ENCODE measurements at places on chromosomes 13 and 19.

DNA sequence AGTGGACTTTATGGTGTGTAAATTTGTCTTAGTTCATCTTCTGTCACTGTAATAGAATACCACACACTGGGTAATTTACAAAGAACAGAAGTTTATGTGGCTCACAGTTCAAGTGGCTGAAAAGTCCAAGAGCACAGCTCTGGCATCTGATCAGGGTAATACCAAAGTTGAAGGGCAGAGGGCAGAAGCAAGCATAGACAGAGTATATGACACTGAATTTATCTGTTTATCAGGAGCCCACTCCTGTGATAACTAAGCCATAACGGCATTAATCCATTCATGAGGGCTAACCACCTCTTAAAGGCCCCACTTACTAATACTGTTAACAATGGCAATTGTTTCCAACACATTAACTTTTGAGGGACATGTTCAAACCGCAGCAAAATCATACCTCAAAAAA, 4.0 kb upstream of the RFXAP start:
- peak; percentile 7 for DNase-seq

- DNase-seq = no peak
Measured at GRCh38 chr13:112902101-112902651, 66.8 kb upstream of the MCF2L start.

DNA sequence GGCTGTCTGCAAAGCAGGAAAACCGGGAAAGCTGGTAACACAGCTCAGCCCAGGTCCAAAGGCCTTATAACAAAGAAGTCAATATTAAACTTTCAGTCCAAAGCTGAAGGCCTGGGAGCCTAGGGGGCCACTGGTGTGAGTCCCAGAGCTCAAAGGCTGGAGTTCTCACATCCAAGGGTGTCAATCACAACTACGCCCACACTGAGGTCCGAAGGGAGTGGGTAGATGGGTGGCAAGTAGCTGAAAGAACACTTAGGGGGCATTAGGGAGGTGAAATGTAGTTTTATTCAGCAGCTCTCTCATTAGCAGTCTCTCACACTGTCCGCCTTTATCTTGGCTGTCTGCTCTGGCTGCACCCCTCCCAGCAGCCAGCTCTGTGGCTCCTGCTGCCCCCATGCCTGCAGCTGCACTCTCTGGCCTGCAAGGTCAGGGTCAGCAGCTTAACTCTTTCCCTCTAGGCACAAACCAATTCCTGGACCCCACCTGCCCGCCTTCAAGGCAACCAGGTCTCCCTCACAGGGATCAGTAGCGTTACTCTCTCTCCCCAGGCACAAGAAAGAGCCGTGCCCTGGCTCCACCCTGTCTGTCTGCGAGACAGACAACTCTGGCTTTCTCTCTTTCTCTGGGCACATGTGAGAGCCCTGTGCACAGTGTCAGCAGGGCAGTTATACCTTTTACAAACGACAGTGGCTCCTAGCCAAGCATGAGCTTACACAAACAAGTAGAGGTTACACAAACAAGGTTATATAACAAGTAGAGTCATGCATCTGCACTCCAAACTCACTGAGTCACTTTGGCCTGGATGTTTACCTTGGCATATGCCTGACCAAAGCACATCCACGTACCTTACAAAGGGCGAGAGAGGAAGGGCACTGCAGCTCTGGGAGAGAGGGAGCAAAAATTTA, 249.4 kb upstream of the PCDH20 start:
- peak; percentile 83 for DNase-seq

- DNase-seq = no peak
Measured at GRCh38 chr13:83995930-83996329, 113.7 kb upstream of the SLITRK1 start.

GRCh38 chr13:19573120-19573716, 11.9 kb upstream of the TPTE2 start:
- DNase-seq = no peak

DNA sequence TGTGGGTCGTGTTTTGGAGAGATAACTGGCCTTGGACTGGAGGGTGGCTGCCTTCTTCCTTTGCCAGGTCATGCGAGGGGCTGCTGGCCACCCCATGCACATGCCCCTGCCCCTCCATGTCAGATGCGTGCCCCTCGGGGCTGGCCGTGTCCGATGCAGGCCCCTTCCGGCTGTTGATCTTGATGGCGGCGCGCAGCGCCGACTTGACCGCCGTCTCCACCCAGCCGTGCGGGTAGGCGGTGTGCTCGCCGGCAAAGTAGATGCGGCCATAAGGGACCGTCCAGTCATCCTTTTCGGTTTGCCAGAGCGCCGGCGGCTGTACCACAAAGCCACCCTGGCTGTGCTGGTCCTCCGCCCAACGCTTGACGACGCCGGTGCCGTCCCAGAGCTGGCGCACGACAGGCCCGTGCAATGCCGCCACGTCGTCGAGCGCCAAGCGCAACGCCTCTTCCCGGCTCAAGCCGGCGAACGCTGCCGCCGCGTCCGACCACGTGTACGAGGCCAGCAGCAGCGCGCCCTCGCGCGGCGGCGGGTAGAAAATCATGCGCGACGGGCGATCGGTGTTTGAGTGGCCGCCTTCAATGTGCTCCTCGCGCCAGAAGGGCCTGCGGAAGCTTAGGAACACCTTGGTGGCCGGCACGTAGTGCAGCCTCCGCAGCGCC, 6.9 kb downstream of the IL4I1 start:
- DNase-seq = no peak

DNA sequence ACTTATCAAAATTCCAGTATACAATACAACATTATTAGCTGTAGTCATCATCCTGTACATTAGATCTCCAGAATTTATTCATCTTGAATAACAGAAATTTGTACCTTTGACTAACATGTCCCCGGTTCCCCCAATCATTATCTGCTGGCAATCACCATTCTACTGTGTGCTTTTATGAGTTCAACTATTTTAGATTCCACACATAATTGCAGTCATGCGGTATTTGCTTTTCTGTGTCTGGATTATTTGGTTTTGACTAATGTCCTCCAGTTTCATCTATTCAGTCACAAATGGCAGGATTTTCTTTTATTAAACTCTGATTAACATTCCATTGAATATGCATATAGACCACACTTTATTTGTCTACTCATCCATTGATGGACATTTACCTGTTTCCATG, 530.7 kb upstream of the SLITRK1 start:
- no peak for DNase-seq

- DNase-seq = no peak
Measured at GRCh38 chr19:15250640-15250993, 18.4 kb upstream of the EPHX3 start.

GRCh38 chr13:41426047-41426446, 31.3 kb upstream of the RGCC start:
- DNase-seq = no peak

DNA sequence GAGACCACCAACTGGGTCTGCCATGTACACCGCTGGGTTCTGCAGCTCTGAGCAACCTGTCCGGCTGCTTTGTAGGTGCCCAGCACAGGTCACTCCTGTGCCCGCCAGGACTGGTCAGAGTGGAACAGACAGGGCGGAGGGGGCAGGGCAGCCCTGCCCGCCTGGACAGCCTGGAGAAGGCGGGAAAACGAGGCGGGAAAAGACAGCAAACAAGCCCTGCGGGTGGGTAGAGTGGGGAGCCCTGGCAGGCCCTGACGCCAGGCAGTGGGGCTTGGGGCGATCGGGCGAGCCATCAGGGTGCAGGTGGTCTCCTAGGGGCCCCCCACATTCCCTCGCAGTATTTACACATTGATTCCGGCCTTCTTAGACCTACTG, 533 bp upstream of the UHRF1 start:
- DNase-seq = no peak

Measured in NCI-H345 (cell line).